Liver (tissue), 10 donors: ENCODE measurements at places on chromosomes 16 and 17.

DNA sequence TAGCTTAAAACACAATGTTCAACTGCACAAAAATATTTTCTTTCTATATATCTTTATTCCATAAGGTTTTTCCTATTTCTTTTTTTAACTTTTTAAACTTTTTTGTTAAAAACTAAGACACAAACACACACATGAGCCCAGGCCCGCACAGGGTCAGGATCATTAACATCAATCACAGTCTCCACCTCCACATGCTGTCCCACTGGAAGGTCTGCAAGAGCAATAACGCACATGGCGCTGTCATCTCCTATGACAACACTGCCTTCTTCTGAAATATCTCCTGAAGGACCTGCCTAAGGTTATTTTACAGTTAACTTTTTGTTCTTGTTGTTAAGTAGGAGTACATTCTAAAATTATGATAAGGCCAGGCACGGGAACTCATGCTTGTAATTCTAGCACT is 4.1 kb downstream of the CFAP20 start:
- no peak for DNase-seq

DNA sequence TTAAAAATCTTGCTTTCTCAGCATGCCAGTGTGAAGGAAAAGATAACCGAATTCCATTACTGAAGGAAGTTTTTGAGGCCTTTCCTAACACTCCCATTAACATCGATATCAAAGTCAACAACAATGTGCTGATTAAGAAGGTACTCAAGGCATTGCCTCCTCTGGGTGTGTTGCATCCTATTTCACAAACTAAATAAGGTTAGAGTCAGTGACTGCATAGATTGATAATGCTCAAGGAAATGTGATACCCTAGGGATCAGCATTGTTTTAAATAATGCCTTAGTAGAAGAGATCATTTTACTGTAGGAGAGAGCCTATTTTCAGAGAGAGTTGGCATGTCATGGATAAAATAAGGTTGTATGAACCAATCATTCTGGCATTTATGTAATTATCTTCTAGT is 36.8 kb downstream of the GDPD1 start:
- DNase-seq, result no peak

DNA sequence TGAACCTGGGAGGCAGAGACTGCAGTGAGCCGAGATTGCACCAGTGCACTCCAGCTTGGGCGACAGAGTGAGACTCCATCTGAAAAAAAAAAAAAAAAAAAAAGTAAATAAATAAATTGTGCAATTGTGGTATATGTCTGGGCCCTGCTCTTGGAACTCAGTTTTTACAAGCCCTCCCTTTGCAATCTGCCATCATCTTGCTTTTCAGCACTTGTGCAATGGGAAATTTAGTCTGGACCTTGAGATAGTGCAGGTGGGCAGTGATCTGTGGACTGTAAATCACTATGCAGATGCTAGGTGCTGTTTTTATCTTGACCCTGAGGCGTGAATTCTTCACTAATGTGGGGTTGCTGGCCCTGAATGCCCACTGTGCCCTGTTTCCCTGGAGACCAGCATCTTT is 6.5 kb upstream of the RAP1GAP2 start:
- DNase-seq, result no peak

DNA sequence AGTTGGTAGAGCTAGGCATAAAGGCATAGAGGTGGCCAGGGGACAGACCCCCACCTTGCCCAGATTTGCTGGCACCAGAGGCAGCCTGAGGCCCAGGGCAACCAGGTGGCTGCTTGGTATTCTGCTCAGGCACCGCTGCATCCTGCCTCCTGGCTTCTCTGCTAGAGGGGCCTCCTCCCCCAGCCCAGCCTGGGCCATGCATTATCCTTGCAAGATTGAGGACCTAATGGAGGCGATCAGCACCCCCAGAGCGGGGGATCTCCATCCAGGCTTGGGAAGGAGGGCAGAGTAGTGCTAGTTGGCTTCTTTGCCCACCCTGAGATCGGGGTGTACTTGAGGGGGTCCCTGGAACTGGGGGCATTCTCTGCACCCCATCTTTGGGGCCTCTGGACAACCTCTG is 23.8 kb downstream of the CDK5RAP3 start:
- no peak for DNase-seq

DNA sequence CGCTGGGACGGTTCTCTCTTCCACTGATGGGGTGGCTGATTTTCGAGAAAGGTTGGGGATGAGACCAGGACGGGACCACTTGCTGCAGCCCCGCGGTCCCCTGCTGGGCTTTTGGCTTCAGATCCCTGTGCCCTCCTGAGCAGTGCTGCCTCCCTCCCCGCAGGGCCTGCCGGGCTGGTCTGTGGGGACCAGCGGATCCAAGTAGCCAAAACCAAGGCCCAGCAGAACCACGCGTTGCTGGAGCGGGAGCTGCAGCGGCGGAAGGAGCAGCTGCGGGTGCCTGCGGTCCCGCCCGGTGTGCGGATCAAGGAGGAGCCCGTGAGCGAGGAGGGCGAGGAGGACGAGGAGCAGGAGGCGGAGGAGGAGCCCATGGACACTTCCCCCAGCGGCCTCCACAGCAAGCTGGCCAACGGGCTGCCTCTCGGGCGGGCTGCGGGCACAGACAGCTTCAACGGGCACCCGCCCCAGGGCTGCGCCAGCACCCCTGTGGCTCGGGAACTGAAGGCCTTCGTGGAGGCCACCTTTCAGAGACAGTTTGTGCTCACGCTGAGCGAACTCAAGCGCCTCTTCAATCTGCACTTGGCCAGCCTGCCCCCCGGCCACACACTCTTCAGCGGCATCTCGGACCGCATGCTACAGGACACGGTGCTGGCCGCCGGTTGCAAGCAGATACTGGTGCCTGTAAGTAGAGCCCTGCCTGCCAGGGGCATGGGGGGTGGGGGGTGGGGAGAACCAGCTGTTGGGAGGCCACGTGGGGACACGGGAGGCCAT is 28.6 kb downstream of the POLR3E start:
- no peak for DNase-seq

- no peak for DNase-seq
These were observed 19.2 kb upstream of the USP22 start for GRCh38 chr17:21061971-21062526.

GRCh38 chr16:53893731-53894435 is 189.9 kb downstream of the FTO start:
- DNase-seq, result no peak

DNA sequence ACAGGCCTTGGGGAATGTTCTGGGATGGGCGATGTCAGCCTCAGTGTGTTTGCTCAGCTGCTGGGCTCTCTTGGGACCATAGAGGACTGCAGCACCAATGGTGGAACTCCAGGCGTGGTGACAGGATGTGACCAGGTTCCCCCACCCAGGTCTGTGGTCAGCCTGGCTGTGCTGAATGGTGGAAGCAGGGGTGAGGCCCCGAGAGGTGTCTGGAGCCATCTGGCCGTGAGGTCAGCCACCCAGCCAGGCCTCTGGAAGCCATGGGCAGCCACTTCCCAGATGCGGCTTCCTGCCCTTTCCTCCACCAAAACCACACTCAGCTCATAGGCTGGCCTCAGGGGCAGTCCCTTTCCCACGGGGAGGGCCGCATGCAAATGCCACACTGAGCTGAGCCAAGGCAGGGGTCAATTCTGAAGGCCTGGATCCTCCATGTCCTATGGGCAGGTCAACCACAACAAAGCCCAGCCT is 7.8 kb upstream of the MAPK7 start:
- peak; percentile 32 for DNase-seq

DNA sequence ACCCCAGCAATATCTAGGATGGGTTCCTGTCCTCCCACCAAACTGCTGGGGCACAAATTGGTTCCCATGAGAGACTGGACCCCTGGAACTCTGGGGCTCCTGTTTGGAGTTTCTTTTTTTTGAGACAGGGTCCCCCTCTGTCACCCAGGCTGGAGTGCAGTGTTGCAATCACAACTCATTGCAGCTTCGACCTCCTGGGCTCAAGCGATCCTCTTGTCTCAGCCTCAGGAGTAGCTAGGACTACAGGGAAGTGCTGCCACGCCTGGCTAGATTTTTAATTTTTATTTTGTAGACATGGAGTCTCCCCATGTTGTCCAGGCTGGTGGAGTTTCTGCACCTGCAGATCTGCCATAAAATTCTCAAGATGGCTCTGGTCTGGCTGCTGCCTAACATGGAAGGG is 56.3 kb upstream of the BRD7 start:
- DNase-seq, result no peak

DNA sequence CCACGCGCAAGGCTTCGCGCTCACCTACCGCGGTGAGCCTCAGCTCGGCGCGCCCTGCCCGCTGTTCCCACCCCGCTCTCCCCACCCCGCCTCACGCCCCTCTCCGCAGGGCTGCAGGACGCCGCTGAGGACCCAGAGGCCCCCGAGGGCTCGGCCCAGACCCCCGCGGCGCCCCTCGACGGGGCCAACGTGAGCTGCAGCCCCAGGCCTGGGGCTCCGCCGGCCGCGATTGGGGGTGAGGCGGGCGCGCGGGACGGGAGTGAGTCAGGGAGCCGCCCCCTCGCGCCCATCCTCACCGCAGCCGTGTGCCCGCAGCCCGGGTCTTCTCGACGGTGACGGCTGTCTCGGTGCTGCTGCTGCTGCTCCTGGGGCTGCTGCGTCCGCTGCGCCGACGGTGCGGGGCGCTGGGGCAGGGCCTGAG is 1.9 kb upstream of the PAQR4 start:
- DNase-seq, result no peak

DNA sequence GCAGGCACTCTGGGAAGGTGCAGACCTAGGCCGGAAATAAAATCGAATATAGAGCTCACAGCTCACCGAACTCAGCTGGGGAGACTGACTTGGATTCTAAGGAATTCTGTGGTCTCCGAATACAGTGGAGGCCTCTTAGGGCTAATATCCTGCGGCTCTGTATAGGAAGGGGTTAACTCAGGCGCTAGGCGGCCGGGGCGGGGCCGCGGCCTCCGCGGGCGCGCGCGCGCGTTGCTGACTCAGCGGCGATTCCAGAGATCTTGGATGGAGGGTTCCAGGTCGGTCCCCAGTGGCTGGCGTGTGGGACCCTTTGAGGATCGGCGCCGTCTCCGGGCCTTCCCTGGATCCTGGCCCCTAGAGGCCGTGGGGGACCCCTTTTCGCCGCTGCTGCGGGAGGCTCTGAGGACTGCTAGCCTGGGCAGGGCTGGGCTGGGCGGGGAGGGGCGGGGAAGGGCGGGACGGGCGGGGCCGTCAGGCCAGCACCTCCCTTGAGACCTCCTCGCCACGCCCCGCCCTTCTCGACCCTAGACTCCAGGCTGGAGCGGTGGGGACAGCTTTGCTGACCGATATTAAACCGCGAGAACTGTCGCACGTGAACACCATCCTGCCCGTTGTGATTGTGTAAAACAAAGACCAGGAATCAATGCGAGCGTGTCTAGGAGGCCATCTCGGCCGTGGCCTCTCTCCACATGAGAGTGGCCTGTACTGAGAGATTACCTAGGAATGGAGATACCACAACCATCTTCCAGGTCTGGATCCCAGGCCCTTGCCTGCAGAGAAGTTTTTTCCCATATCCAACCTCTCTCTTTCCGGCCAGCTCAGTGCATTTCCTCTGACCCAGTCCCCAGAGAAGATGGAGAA is 1.4 kb upstream of the PLEKHH3 start:
- DNase-seq, result peak; percentile 88

GRCh38 chr16:87555647-87556046 is 46.7 kb upstream of the JPH3 start:
- no peak for DNase-seq
